ENCODE measurements at places on chromosomes 3 and 15.

DNA sequence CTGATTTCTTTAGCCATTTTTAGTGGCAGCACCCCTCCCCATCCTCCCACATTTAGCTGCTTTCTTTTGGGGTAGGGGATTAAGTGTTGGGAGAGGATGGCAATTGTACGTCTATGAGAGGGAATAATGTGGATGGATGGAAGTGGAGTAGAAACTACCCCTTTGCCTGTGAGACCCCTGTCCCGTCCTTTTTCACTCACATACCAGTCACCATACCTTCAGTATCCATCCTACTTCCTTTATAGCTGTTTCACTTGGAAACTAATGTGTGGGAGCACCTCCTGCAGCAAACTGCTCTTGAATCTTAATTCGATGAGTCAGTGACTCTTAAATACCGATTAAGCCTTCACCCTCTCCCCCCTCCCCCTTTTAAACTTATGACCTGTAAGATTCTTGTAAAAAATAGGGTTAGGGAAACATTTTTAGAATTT is 730 bp downstream of the SPRED1 start:
- no peak for DNase-seq

GRCh38 chr15:78925956-78926743 is 18.7 kb downstream of the CTSH start:
- no peak for DNase-seq

DNA sequence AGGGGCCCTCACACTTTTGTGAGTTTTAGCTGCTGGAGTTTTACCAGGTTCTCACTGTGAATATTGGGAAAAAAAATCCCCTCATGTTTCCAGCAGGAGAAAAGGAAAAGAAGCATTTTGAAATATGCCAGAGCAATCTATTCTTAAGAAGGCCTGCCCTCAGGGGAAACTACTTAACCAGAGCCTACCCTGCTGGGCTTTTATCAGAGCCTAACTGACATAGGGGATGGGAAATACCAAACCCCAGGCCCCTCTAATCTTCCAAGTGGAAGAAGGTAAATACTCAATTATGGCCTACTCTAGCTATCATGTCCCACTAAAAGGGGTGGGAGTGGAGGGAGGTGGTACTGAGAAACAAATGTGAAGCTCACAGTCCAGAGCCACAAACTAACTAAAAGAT is 68.7 kb upstream of the NMNAT3 start:
- DNase-seq, result no peak

- DNase-seq, result no peak
Observed at GRCh38 chr3:79161941-79162340, 605.9 kb downstream of the ROBO1 start.

DNA sequence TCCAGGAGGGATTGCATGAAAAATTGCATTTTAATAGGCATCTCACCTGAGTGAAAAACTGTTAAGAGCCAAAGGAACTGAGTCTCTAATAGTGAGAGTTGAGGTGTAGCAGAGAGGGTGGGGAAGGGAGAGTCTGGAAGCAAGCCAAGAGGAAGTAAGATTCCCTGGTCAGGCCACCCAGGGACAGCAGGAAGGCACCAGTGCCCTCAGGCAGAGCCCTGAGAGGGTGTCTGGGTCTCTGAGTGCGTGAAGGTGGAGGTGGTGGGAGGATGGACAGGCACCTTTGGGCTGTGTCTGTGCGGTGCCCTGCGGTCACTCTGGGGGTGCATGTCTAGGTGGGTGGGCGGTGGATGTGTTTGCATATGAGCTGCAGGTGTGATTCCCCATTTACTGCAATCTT is 300.4 kb upstream of the ROPN1 start:
- no peak for DNase-seq

GRCh38 chr3:132549890-132550578 is 47.0 kb upstream of the ACKR4 start:
- no peak for DNase-seq

GRCh38 chr3:77906102-77906709 is 866.3 kb downstream of the ROBO2 start:
- DNase-seq, result no peak

DNA sequence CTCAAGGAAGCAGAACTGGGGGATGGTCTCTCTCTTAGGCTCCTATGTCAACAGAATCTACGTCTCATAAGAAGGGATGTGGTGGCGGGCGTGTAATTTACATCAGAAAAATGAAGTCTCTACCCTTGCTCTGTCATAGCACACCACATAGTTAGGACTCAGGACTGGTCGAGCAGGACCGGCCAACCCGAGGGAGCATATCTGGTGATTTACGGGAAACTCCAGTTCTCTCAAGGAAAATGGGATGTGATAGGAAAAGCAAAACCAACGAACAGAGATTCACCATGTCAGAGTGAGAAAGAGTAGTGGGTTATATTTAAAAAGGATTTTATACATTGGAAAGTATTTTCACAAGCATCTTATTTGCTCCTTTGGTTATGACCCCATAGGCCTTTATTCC is 54.7 kb downstream of the IGF2BP2 start:
- DNase-seq, result no peak

DNA sequence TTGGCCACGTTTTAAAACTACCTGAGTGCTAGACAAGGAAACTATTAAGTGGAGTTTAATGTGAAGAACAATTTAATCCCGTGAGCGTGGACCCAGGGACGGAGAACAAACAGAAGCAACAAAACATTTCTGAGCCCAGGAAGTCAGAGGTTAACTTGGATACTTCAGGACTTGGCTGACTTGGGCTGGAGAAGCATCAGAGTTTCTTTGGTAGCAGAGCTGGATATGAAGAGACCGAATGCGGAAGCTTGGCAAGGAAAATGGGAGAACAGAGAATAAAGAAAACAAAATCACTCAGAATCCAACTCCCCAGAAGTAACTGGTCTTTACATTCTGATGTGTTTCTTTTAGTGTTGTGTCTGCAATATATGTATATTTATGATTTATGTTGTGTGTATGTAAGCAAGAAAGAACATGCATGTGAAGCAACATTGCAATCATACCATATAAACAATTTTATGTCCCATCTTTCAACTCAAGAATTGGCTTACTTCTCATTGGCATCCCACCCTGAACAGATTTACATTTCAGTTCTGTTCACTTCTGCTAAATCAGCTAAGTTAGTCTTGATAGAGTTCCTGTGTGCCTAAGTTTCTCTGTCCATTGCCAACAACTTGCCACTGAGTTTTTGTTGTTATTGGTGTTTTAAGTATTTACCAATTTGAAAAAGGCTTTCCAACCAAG is 17.2 kb upstream of the PLOD2 start:
- no peak for DNase-seq

GRCh38 chr15:52261498-52262242 is 33.9 kb downstream of the MYO5C start:
- no peak for DNase-seq

DNA sequence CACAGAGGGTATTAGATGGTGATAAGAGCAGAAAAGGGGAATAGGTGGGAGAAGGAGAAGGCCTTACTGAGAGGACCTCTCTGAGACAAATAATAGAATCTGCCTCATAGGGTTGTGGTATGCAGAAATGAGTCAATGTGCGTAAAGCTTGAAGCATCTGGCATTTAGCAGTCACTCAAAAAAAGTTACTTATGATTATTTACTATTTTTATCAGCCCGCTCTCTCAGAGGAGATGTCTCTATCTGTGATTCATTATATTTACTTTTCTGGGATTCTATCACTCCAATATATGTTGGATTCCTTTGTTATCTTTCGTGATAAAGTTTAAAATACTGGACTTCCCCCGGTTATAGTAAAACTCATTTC is 4.6 kb upstream of the TM4SF1 start:
- no peak for DNase-seq

- no peak for DNase-seq
Observed at GRCh38 chr3:179036226-179036625, 35.4 kb downstream of the ZMAT3 start.

GRCh38 chr3:112464264-112464663 is 35.0 kb downstream of the BTLA start:
- no peak for DNase-seq

DNA sequence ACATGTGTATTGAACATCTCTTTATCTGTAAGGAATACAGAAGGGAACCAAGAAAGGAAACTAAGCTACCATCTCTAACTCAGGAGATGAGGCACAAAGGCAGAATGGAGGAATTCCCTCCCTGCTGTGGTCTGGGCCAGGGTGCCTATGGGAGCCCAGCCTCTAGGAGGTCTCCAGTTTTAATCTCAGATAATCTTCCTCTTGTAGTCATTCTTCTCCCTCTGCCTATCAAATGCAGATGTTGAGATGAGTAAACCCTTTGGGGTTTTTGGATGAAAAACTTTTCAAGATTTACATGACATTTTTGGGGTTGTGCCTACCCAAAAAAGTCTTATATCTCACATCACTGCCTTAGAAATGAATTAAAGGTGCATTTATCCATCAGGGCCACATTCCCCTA is 23.3 kb downstream of the SCG5 start:
- no peak for DNase-seq

GRCh38 chr3:30302027-30302426 is 304.4 kb upstream of the TGFBR2 start:
- no peak for DNase-seq

GRCh38 chr3:149771652-149772271 is 19.5 kb upstream of the COMMD2 start:
- no peak for DNase-seq

DNA sequence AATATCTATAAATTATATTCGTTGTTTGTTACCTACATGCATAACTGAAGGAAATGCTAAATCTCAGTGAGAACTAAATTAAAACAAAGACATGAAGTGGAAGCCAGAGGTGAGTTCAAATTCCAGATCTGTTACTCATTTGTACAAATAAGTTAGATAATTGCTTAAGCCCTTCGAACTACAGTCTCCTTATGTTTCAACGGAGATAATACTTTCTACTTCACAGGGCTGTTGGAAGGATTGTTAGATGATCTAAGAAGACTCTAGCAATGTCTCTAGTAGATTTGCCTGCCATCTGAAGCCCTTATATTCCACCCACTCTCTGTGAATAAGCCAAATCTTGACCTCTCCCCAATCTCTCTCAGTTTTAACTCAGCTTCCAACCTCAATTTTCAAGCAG is 125.8 kb downstream of the P2RY1 start:
- DNase-seq, result no peak

GRCh38 chr15:75193272-75193671 is 8.4 kb upstream of the C15orf39 start:
- no peak for DNase-seq

- DNase-seq, result no peak
Observed at GRCh38 chr3:133408961-133409360, 9.1 kb downstream of the BFSP2 start.

DNA sequence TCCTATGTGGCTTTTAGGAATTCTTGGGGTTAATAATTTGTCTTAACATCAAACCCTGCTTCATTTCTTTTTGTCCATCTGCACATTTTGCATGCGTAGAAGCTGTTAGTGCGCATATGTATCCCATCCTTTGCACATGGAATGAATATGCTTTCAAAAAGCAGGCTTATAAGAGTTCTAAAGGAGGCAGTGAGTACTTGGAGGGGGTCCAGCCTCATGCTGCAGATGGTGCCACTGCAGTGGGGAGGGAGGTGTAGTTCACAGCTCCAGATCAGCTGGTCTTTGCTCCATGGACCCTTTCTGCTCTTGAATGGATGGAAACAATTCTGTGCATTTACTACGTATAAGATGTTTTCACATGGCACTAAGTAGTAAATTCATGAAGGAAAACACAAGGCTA is 20.7 kb upstream of the SSR3 start:
- no peak for DNase-seq

GRCh38 chr3:105259496-105259895 is 107.2 kb upstream of the ALCAM start:
- no peak for DNase-seq

DNA sequence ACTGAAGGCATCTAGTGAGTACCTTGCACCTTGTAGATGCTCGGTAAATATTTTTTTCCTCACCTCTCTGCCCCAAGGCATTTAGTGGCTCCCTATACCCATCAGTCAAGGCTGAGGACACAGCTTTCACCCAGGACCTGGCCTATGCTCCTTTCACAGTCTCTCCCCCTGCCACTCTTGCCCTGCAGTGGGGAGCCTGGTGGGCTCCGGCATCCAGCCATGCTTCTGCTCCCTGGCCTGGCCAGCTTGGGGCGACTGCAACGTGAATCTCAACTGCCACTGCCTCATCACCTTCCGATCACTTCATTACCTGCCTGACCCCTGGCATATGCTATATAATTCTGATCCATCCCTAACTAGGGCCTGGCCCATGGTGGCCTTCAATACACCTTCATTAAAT is 735 bp upstream of the CX3CR1 start:
- DNase-seq, result no peak

DNA sequence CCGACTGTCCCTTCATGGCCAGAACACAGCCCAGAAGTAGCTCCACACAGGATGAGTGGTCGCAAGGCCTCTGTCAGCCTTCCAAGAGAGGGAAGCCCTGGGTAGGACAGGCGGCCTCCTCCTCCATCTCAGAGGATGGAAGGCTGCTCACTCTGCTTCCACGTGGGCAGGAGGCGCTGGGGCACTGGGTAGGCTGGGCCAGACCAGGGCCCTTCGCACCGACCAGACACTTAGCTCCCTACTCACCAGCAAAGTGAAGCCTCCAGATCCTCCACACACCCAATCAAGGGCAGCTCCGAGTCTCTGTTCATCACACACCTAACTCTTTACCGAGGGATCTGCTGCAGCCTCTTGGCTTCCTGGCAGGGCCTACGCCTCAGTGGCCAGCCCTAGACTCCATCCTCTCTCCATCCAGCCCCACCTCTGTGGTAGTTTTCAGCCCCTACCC is 24.3 kb upstream of the PLXNA1 start:
- no peak for DNase-seq

DNA sequence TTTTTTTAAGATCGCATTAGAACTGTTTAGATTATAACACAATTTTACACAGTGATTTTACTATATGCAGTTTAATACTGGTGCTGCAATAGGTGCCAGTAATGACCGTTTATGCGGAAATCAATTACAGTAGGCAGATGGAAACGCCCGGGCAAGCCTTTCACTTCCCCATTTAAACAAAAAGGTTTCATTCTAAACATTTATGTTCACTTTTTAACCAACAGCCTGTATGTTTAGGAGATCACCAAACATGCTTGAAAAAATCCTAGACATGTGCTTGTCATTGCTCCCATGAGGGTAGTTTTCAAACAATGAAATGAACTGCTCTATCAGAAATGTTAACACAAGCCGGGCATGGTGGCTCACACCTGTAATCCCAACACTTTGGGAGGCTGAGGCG is 2.7 kb downstream of the BNIP2 start:
- DNase-seq, result no peak

- DNase-seq, result no peak
Observed at GRCh38 chr3:105523501-105523900, 156.8 kb downstream of the ALCAM start.

GRCh38 chr3:88936831-88937230 is 170.6 kb upstream of the EPHA3 start:
- DNase-seq, result no peak

GRCh38 chr3:73479325-73479724 is 145.4 kb downstream of the PDZRN3 start:
- DNase-seq, result no peak

DNA sequence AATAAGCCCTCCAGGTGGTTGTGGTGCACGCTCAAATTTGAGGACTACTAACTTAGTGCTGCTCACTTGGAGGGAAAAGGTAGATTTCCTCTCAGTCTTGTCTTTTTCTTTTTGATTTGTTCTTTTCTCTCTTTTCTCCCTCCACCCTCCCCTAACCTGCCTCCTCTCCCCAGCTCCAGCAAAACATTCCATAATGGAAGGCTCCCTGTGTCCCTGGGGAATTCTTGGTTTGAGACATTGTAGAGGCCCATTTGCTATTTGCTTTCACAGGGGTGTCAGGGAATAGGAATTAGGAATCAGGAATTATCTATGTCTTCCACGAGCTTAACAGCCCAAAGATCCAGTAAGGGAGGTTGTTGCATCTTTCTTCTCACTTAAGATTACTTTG is 136.8 kb upstream of the UMPS start:
- DNase-seq, result no peak
